ENCODE measurements at places on chromosomes 2 and 18.

DNA sequence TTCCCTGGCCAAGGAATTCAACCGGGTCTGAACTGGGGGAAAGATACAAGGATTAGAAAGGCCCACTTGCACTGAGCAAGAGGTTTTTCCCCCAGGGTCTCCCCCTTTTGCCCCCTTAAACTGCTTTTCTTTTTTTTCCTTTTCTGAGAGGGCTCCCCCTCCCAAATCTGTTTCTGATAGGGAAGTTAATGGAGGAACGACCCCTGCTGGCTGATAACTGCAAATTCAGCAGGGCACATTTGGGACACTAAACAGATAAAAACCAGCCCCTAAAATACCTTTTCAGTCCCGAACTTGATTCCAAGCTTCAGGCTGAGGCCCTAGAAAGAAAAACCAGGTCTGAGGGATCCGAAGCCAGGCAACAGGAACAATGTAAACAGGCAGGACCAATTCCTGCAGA, 1012.4 kb upstream of the CRIM1 start:
- no peak for DNase-seq

- DNase-seq, result no peak
Observed at GRCh38 chr2:147197754-147198483, 646.9 kb upstream of the ACVR2A start.

- DNase-seq, result peak; percentile 24
Observed at GRCh38 chr2:85215448-85216401, 82.5 kb downstream of the TCF7L1 start.

GRCh38 chr2:26054598-26055348, 20.9 kb downstream of the RAB10 start:
- no peak for DNase-seq

DNA sequence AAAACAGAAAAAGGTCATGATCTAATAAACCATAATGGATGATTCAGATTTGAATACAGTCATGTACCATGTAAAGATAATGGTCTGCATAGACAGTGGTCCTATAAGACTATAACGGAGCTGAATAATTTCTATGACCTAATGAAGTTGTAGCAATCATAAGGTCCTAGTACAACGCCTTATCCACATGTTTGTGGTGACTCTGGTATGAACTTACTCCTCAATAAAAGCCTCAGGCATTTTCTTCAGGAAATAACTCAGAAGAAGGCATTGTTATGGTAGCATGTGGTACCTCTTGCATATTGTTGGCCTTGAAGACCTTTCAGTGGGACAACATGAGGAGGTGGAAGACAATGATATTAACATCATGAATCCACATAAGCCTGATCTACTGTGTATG, 883.3 kb downstream of the CNTNAP5 start:
- peak; percentile 14 for DNase-seq
